ENCODE measurements at places on chromosomes 6 and 20.

GRCh38 chr20:25040438-25040831 lies 17.5 kb downstream of the ACSS1 start:
- DNase-seq = no peak

- DNase-seq = no peak
Observed at GRCh38 chr6:108868647-108869046, 20.4 kb downstream of the ARMC2 start.

GRCh38 chr6:84007871-84008270 lies 25.7 kb upstream of the MRAP2 start:
- DNase-seq = no peak

GRCh38 chr6:101607111-101607690 lies 213.7 kb downstream of the GRIK2 start:
- DNase-seq = no peak

GRCh38 chr6:45959534-45960145 lies 56.0 kb downstream of the CLIC5 start:
- DNase-seq = peak; percentile 9

- DNase-seq = no peak
Observed at GRCh38 chr20:58898629-58899408, 46.3 kb downstream of the GNAS start.

- no peak for DNase-seq
Observed at GRCh38 chr20:46233701-46234100, 74.6 kb downstream of the CDH22 start.

DNA sequence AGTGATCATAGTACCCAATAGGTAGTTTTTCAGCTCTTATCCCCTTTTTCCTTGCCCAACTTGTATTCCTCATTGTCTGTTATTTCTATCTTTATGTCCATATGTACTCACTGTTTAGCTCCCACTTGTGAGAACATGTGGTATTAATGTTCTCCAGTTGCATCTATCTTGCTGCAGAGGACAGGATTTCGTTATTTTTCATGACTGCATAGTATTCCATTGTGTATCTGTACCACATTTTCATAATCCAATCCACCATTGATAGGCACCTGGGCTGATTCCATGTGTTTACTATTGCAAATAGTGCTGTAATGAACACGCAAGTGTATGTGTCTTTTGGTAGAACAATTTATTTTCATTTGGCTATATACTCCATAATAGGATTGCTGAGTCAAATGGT lies 819.5 kb upstream of the ADGRB3 start:
- DNase-seq = no peak

GRCh38 chr20:18077157-18077556 lies 19.4 kb upstream of the OVOL2 start:
- no peak for DNase-seq

DNA sequence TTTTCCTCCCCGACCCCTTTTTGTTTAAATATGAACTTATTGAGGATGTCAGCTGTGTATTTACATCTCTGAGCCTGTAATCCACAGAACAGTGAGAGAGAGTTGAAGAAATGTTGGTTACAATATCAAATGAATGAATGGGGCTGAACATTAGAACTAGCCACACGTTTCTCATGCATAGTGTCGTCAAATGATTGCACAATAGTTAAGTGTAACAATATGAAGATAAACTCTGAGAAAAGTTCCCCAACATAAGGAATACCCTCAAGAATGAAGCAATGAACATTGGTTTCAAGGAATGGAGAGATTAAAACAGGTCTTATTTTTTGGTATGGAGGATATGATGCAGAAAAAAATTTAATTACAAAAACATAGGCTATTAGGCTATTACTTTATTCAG lies 100.5 kb upstream of the DTNBP1 start:
- no peak for DNase-seq

- DNase-seq = no peak
Observed at GRCh38 chr6:77341058-77341986, 122.0 kb downstream of the HTR1B start.

DNA sequence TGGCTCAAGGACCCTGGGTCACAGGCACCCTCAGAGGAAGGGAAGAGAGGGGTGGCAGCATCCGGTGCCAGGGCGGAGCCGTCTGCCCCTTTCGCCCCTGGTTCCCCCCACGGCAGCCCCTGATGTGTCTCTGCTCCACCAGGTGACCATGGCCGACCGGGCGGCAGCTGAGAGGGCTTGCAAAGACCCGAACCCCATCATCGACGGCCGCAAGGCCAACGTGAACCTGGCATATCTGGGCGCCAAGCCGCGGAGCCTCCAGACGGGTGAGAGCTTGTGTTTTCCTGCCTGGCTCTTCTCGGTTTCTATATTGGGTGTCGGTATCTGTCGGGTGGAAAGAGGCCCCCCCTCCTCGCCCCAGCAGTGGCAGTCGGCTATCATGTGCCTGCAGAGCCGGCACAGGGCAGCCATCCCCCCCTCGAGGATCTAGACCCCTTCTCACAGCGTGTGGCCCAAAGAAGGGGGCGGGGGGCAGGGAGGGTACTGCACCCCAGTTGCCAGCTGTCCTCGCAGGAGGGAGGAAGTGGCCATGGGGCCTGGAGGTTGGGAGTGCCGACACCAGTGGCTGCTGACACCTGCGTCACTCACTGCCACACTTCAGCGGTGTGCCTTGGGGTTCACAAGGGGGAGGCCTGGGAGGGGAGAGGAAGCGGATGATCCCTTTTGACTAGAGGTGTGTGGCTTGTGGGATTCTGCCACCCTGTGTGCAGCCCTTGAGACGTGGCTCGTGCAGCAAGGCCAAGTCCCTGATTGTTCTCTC lies 1.5 kb downstream of the RBM38 start:
- DNase-seq = peak; percentile 38

GRCh38 chr6:148789948-148790347 lies 43.1 kb downstream of the UST start:
- DNase-seq = no peak

- no peak for DNase-seq
Observed at GRCh38 chr20:47662483-47663353, 122.6 kb downstream of the SULF2 start.

DNA sequence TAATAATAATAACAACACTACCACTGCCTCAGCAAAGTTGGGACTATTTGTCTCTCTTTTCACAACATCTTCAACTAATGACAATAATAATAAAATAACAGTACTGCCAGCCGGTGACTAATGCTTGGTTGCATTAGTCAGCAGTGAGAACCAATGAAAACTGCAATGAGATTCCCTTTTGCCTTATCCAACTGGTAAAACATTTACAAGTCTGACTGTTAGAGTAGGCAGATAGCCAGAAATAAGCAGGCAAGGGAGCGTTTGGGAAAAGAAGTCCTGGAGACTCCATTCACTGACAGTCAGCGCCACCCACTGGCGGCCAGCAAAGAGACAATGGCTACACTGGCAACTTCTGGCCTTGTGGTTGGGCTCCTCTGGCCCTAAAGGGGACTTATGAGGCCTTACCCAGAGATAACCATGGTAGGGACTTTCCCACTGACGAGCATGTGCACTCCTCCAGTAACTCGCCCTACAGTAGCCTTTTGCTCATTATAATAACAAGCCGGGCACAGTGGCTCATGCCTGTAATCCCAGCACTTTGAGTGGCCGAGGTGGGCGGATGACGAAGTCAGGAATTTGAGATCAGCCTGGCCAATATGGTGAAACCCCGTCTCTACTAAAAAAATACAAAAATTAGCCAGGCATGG lies 3.4 kb upstream of the NSFL1C start:
- peak; percentile 99 for DNase-seq

DNA sequence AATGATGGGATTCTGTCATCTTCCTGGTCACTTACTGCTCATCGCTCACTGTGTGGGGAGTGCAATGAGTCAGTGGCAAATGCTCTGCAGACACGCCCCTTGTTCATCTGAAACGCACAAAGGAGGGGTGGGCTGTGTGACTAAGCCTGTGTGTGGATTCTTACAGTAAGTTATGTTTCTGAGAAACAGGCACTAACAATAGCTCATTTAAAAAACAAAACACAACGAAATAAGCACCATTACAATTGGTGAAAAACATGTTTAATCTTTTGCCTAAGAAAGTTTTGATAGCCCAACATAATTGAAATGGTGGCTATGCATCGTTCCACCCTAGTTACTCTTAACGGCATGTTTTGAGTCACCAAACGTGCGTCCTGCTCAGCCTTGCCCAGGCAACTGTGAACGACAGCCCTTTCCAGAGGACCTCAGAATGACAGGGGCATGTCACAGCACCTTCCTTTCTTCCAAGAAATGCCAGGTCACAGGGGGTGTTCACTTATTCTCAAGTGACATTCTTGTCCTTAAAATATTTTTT lies 118.4 kb upstream of the SGK1 start:
- peak; percentile 93 for DNase-seq

- DNase-seq = no peak
Observed at GRCh38 chr20:37525810-37526209, 1.9 kb downstream of the BLCAP start.
